Stimulated activated CD8-positive, alpha-beta memory T cell treated with anti-CD3 and anti-CD28 coated beads, Interleukin-15, amount 100 ng/mL, for 4 hours (primary cell): ENCODE measurements at places on chromosomes 11 and 22.

DNA sequence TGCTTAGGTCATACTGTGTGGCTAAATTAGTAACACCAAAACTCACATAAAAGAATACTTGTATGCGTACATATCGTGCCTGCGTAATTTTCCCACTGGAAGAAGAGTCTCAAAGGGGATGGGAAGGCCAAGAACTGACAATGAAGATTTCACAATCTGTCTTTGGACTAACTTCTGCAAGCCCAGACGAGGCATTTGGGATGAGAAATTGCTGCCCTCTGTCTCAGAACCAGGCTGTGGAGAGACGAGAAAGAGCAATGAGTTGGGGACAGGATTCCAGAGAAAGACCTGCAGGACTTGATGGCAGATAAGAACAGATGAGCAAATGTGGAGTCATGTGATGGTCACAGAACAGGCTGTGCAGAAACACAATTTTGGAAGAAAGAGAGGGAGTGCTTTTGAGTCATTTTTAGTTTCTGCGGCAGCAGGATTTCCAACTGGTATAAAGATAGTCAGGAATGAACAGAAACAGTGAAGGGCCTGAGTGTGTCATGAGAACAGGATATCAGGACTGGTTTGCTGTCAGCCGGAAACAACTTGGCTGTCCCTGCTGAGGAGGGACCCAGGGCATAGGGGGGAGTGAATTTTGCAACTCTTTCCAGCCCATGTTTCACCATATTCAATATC is 82.7 kb upstream of the CTSC start:
- DNase-seq: no peak

GRCh38 chr22:47166033-47166404 is 403.6 kb downstream of the TBC1D22A start:
- no peak for DNase-seq

DNA sequence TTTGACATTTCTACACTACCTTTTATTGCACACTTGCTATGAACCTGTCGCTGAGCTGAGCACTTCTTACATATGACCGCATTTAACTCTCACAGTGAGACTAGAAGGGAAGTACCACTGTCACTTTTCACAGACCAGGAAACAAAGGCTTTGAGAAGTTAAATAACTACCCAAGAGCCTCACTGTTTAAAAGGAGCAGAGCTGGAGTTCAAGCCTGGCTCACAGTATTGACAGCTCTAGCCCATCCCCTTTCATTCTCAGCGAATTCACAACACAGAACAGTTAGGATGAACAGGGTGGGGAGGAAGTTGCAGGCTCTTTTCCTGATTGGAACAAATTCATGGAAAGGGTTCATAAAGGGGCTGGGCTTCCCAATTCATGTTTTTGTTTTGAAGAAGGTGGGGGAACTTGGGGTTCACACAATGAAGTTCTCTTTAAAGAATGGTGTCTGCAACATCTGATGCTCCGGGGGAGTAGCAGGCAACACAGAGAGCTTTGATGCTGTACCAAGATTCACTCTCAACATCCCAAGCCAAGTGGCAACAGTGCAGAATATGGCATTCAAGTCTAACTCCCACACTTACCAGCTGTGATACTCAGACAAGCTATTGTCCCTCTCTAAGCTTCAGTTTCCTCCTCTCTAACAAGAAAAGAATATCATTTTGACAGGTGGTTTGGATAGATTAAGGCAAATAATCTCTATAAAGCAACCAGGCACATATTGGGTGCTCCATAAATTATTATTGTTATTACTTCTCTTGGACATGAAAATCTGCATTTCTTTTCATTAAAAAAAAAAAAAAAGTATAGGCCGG is 17.2 kb downstream of the SCGB1A1 start:
- DNase-seq: no peak

DNA sequence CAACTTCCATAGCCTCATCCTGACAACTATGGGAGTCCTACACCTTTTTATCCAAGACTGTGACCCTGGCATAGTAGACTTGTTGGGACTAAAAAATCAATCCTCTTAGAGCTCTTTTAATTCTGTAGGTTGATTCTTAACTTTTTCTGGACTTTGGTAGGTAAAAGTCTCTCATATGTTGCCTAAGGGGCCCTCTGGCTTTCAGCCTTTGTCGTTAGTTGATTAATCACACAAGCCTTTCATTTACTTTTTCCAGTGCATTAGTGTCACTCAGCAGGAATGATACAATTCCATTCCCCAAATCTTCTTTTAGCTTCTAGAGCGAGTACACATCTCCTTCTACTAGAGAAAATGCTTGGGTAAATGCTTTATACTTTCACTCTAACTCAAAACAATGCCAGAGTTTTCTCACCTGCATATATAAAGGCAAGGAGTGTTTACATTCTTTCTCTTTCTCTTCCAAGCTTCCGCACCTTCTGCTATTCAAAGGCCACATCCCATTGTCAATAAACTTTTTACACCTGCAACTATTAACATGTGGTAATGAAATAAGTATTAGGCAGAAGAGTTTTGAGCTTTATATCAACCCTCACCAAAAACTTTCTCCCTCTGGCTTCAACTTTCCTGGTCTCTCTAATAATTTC is 516.6 kb downstream of the FAM181B start:
- DNase-seq: no peak
